ENCODE measurements at places on chromosomes 16 and 17.
A peak's percentile ranks its signal among the peaks of the same experiment; 100 is the strongest.

DNA sequence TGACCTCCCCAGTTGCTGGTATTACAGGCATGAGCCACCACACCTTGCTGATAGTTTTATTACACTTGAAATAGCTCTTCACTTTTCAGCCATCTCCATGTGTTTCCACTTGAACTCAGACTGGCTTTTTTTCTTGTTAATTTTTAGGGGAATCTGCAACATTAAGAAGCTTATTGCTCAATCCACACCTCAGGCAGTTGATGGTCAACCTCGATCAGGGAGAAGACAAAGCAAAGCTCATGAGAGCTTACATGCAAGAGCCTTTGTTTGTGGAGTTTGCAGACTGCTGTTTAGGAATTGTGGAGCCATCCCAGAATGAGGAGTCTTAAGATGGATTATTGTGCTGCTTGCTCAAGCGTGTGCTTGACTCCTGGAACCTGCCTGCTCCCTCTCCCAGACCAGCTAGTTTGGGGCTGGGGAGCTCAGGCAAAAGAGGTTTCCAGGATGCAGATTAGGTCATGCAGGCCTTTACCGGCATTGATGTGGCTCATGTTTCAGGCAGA, 8.6 kb downstream of the ZNHIT3 start:
- no peak overlapping the region for H3K4me3 ChIP-seq
- no peak for DNase-seq
- H3K4me1 ChIP-seq = peaks cover 16% of the 10 kb centered on the region
- peaks cover 62% of the 10 kb centered on the region for H3K36me3 ChIP-seq
- H3K27me3 ChIP-seq = no peaks in the 10 kb centered on the region

GRCh38 chr16:80046848-80047247, 446.3 kb upstream of the MAF start:
- no peaks in the 10 kb centered on the region for H3K36me3 ChIP-seq
- no peak overlapping the region for H3K27ac ChIP-seq
- DNase-seq = no peak
- no peak overlapping the region for H3K4me3 ChIP-seq

- peak overlapping the region; percentile 78 for H3K4me3 ChIP-seq
- no peaks in the 10 kb centered on the region for H3K27me3 ChIP-seq
- H3K36me3 ChIP-seq = peaks cover 14% of the 10 kb centered on the region
- H3K27ac ChIP-seq = peak overlapping the region; percentile 90
- peaks cover 41% of the 10 kb centered on the region for H3K4me1 ChIP-seq
These were observed 6.9 kb downstream of the LMF1 start for GRCh38 chr16:963913-964312.

DNA sequence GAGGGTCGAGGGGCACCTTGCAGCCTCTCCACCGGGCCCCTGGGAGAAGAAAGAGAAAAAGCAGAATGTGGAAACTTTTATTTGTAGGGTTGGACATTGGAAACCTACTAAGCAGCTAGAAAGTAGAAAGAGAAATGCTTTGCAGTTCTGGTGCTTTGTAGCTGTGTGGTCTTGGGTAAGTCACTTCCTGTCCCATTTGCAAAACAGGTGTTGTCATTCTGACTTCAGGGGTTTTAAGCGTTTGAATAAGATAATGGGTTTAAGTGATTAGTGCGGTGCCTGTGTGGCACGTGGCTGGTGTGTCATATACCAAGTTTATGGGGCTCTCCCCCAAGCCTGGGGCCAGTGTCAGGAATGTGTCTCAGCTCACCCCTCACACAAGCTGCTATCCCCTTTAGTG, 1.6 kb downstream of the CA4 start:
- H3K27me3 ChIP-seq = peaks cover 96% of the 10 kb centered on the region
- no peak for DNase-seq
- H3K4me1 ChIP-seq = peaks cover 8% of the 10 kb centered on the region
- H3K36me3 ChIP-seq = peaks cover 3% of the 10 kb centered on the region
- peak overlapping the region; percentile 62 for H3K4me3 ChIP-seq
- no peak overlapping the region for H3K27ac ChIP-seq

- peaks cover 36% of the 10 kb centered on the region for H3K27me3 ChIP-seq
- no peaks in the 10 kb centered on the region for H3K36me3 ChIP-seq
- no peak overlapping the region for H3K27ac ChIP-seq
- DNase-seq = peak; percentile 54
- peaks cover 5% of the 10 kb centered on the region for H3K4me1 ChIP-seq
- no peak overlapping the region for H3K4me3 ChIP-seq
These were observed 88.6 kb downstream of the USP31 start for GRCh38 chr16:23060458-23061320.

GRCh38 chr16:879461-879861, 78.9 kb upstream of the GNG13 start:
- H3K4me1 ChIP-seq = peaks cover 2% of the 10 kb centered on the region

DNA sequence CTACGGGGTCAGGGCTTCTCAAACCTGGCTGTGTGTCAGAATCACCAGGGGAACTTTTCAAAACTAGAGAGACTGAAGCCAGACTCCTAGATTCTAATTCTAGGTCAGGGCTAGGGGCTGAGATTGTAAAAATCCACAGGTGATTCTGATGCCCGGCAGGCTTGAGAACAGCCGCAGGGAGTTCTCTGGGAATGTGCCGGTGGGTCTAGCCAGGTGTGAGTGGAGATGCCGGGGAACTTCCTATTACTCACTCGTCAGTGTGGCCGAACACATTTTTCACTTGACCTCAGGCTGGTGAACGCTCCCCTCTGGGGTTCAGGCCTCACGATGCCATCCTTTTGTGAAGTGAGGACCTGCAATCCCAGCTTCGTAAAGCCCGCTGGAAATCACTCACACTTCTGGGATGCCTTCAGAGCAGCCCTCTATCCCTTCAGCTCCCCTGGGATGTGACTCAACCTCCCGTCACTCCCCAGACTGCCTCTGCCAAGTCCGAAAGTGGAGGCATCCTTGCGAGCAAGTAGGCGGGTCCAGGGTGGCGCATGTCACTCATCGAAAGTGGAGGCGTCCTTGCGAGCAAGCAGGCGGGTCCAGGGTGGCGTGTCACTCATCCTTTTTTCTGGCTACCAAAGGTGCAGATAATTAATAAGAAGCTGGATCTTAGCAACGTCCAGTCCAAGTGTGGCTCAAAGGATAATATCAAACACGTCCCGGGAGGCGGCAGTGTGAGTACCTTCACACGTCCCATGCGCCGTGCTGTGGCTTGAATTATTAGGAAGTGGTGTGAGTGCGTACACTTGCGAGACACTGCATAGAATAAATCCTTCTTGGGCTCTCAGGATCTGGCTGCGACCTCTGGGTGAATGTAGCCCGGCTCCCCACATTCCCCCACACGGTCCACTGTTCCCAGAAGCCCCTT, 10.9 kb downstream of the STH start:
- H3K27me3 ChIP-seq = no peaks in the 10 kb centered on the region
- no peak for DNase-seq
- H3K4me3 ChIP-seq = no peak overlapping the region
- H3K36me3 ChIP-seq = no peaks in the 10 kb centered on the region
- no peaks in the 10 kb centered on the region for H3K4me1 ChIP-seq

GRCh38 chr16:83733301-83733700, 74.5 kb upstream of the HSBP1 start:
- peaks cover 12% of the 10 kb centered on the region for H3K27me3 ChIP-seq
- H3K4me3 ChIP-seq = no peak overlapping the region
- DNase-seq = no peak
- no peaks in the 10 kb centered on the region for H3K4me1 ChIP-seq
- H3K36me3 ChIP-seq = no peaks in the 10 kb centered on the region

- H3K4me1 ChIP-seq = peaks cover 76% of the 10 kb centered on the region
- peaks cover 24% of the 10 kb centered on the region for H3K36me3 ChIP-seq
- peak overlapping the region; percentile 37 for H3K4me3 ChIP-seq
- no peaks in the 10 kb centered on the region for H3K27me3 ChIP-seq
- DNase-seq = no peak
These were observed 133.3 kb downstream of the ZNF778 start for GRCh38 chr16:89350701-89351380.

GRCh38 chr17:50056217-50056960, 479 bp downstream of the ITGA3 start:
- H3K4me1 ChIP-seq = peaks cover 25% of the 10 kb centered on the region
- peak overlapping the region; percentile 95 for H3K4me3 ChIP-seq
- H3K27me3 ChIP-seq = peaks cover 9% of the 10 kb centered on the region
- DNase-seq = peak; percentile 42
- H3K27ac ChIP-seq = no peak overlapping the region
- H3K36me3 ChIP-seq = peaks cover 4% of the 10 kb centered on the region

DNA sequence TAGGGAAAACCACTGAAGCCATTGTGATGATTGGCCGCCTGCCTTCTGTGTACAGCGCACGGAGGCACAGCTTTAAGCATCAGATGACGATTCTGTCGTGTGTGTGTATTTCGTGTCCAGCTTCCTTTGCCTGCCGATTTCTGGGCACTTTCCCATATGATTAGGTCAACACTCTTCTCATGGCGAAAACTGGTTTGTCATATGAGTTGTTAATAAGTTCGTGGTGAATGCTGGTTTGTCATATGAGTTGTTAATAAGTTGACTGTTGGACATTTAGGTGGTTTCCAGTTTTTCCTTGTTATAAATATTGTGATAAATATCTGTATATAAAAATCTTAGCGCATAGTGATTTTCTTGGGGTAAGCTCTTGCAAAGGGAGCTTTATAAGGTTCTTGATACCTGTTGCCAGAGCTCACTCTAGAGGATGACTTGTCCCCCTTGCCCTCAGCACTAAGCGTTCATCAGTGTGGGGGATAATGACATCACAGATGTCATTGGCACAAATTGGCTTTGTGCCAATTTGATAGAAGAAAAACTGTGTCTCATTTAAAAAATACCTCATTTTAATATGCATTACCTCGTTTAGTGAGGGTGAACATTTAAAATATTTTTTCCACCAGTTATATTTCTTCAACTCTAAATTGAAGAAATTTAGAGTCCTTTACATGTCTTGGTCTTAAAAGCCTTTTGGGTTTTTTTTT, 40.0 kb downstream of the PGS1 start:
- no peak for DNase-seq
- H3K4me1 ChIP-seq = peaks cover 12% of the 10 kb centered on the region
- peaks cover 28% of the 10 kb centered on the region for H3K36me3 ChIP-seq
- no peak overlapping the region for H3K4me3 ChIP-seq

GRCh38 chr16:47574091-47575054, 113.2 kb downstream of the PHKB start:
- peaks cover 50% of the 10 kb centered on the region for H3K4me1 ChIP-seq
- no peak for DNase-seq
- no peaks in the 10 kb centered on the region for H3K27me3 ChIP-seq
- peaks cover 10% of the 10 kb centered on the region for H3K36me3 ChIP-seq
- H3K27ac ChIP-seq = peak overlapping the region; percentile 93
